Cardiac fibroblast (primary cell): ENCODE measurements at places on chromosomes 4 and X.

- no peak for DNase-seq
Observed at GRCh38 chr4:70533211-70533610, 14.8 kb downstream of the AMTN start.

GRCh38 chrX:34918856-34919255, 23.7 kb upstream of the FAM47B start:
- peak; percentile 67 for DNase-seq

DNA sequence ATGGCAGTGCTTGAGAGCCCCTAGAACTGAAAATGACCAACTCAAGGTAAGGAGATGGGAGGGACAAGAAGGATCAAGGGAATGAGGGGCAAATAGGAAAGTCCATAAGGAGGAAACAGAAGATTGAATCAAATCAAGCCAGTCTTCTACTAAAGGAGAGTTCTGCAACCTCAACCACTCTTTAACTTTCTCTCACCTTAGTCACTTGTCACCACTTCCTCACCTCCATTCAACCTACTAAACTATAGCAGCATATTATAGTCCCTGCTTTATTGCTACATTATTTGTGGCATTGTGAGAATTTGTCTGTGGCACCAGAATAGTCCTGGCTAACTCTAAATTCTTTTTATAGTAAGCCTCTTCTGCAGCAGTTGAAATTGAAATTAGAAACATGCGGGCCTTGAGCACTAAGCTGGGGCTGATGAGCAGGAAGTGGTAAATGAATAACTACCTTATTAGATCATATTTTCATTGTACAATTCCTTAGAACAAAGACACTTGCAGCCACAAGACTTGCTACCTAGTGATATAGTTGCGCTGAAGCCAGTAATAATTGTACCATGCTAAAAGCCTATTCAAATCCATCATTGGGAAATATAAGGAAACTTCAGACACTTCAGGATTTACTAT, 336.9 kb downstream of the ZNF674 start:
- DNase-seq = peak; percentile 35

- DNase-seq = peak; percentile 48
Observed at GRCh38 chr4:119130365-119131065, 5.1 kb upstream of the MYOZ2 start.
